ENCODE measurements at places on chromosomes 4 and X. TPM values are rescaled to one million over a fixed set of nuclear protein-coding genes. Genes with fewer than 3 reads are reported as not detected.

DNA sequence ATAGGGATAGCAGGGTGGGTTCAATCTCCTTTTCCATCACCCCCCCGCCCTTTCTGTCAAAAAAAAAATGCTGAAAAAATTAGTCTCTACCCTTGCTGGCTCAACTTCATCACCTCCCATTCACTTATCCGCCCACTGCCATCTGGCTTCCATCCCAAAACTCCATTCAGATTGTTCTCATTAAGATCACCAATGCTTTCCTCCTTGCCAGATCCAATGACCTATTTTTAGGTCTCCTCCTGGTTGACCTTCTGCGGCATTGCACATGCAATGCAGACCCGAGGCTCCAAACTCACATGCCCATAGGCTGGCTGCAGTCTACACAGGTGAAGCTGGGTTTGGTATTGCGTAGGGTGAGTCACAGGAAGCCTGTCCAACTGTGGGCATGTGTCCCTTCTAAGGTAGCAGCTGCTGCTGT lies 21.1 kb upstream of the STIM2 start:
- H3K27ac ChIP-seq = no peak overlapping the region
- no peaks in the 10 kb centered on the region for H3K4me1 ChIP-seq
- H3K27me3 ChIP-seq = no peaks in the 10 kb centered on the region
- no peak for DNase-seq

- no peaks in the 10 kb centered on the region for H3K4me1 ChIP-seq
- no peaks in the 10 kb centered on the region for H3K36me3 ChIP-seq
- no peak overlapping the region for H3K4me3 ChIP-seq
- peak; percentile 9 for DNase-seq
These were observed 42.0 kb downstream of the PSAPL1 start for GRCh38 chr4:7392438-7393421.

GPR82 gene
- total RNA-seq = not detected

WAS gene
- 0.12 TPM for total RNA-seq

DNA sequence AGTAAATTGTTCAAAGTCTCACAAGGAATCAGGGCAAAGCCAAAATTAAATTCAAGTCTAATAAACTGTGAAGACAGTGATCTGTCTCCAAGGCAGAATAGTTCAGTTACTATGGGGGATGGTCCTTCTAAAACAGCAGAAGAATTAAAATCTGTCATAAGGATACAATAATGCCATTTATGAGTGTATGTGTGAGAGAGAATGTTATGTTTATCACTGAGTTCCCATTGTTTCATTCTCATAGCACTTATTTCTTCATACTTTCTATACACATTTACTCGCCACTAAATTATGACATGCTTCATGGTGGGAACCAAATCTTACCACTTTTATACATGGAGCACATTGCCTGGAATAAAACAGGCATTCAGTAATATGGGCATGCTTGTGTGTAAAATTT lies 102.5 kb downstream of the AMMECR1 start:
- H3K36me3 ChIP-seq = no peaks in the 10 kb centered on the region
- H3K4me1 ChIP-seq = no peaks in the 10 kb centered on the region
- H3K27me3 ChIP-seq = no peaks in the 10 kb centered on the region
- H3K27ac ChIP-seq = no peak overlapping the region
- no peak for DNase-seq

DNA sequence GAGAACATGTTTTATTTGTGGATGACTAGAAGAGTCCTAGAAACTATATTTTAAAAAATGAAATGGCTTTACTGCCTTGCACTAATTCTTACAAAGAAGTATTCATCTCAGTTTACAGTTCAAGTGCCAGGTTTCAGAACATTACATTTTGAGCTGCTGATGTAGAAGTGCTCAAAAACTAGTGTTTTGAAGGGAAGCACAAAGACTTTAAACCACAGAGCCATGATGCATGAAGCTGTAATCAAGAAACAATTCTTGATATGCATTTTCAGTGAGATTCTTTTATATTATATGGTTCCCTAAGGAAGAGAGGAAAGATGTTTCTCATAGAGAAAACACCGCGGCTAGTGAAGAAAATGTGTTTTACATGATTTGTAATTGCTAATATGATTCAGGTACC lies 1163.0 kb downstream of the RAPGEF2 start:
- DNase-seq = no peak
- H3K4me1 ChIP-seq = no peaks in the 10 kb centered on the region
- H3K36me3 ChIP-seq = no peaks in the 10 kb centered on the region
- no peak overlapping the region for H3K4me3 ChIP-seq
- H3K27ac ChIP-seq = no peak overlapping the region
- no peaks in the 10 kb centered on the region for H3K27me3 ChIP-seq
